ENCODE measurements at places on chromosomes 5 and 9.
A peak's percentile ranks its signal among the peaks of the same experiment; 100 is the strongest.

DNA sequence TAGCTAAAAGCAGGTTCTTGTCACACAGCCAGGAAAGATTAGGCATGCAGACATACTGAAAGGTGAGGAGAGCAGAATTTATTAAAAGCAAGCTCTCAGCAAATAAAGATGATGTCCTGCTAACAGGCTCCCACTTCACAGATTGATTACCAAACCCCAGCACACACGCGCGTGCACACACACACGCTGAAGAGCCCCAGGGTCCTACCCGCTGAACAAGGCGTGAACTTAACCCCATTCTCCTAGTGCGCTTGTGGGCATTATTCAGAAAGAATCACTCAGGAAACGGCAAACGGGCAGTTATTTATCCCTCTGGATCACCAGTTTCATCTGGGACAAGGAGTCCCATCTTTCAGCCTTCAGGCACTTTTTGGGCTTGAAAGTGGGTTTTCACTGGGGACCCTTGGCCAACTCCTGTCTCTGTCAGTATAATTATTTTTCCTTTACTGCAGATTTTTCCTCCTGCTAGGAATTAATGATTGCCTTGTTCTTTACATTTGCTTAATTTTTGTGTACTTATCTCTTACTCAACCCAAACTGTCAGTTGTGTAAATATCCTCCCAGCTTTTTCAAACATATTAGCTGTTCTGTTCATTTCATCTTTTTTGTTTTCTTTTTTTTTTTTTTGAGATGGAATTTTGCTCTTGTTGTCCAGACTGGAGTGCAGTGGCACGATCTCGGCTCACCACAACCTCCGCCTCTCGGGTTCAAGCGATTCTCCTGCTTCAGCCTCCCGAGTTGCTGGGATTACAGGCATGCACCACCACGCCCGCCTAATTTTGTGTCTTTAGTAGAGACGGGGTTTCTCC is 92.6 kb downstream of the RIC1 start:
- DNase-seq, result no peak

- DNase-seq, result no peak
Observed at GRCh38 chr9:134625361-134626068, 16.1 kb upstream of the COL5A1 start.

GRCh38 chr9:114829574-114830440 is 24.0 kb upstream of the TNFSF15 start:
- DNase-seq, result peak; percentile 85

- DNase-seq, result no peak
Observed at GRCh38 chr5:95411474-95411873, 20.3 kb downstream of the FAM81B start.

- DNase-seq, result no peak
Observed at GRCh38 chr5:131387255-131387654, 123.4 kb downstream of the CDC42SE2 start.

GRCh38 chr9:131835151-131835910 is 95.5 kb upstream of the RAPGEF1 start:
- DNase-seq, result no peak

- DNase-seq, result no peak
Observed at GRCh38 chr9:30172206-30172605, 2212.2 kb upstream of the ACO1 start.

DNA sequence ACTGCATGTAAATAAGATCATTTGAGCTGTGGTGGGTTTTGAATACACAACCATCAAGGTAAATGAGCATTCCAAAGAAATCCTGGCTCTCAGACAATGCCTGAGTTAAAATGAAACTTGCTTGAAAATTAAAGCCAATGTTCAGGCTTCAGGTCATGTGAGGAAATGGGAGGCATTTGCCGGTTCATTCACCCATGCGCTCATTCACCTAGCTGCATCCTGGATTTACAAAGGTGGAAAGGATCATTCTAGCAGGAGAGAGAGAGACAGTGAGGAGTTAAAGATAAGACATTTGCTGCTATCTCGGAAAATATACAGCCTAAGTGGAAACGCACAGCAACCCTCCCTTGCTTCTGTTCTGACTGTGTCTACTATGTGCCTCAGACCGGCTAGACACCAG is 143.8 kb upstream of the KLF4 start:
- no peak for DNase-seq

DNA sequence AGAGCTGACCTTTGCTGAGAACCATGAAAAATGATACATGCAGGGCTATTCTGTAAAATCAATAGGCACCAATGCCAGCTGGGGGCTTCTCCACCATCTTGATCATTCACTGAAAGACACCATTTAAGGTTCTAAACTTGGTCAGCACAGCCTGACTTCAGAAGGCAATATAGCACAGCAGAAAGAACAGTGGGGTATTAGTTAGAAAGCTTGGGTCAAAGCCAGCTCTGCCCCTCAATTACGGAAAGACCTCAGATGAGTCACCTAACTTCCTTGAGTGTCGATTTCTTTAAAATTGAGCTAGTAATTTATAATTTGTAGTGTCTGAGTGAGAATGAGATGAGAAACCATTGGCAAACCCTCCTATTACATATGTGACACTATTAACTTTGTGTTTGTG is 3.4 kb downstream of the TNC start:
- DNase-seq, result no peak

GRCh38 chr9:35349287-35349990 is 140.5 kb upstream of the RUSC2 start:
- DNase-seq, result no peak

- peak; percentile 96 for DNase-seq
Observed at GRCh38 chr5:75320371-75320770, 16.6 kb upstream of the HMGCR start.

DNA sequence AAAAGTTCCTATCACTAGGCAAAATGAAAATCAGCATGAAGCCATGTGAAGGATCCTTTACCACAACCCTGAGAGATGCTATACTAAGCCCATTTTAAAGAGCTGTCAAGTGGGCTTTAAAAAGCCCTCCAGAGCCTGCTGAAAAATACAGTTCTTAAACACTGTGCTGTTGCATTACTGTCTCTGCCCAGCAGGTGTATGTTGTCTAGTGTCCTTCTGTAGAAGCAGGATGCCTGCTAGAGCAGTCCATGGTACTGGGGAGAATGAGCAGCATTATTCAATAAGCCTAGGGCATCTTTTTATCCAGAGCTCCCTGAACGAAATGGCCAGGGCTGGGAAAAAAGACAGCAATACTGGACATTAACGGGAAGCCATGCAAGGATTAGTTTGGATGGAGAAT is 126.2 kb upstream of the PLCXD3 start:
- no peak for DNase-seq

GRCh38 chr9:1982074-1982473 is 33.1 kb upstream of the SMARCA2 start:
- DNase-seq, result no peak

DNA sequence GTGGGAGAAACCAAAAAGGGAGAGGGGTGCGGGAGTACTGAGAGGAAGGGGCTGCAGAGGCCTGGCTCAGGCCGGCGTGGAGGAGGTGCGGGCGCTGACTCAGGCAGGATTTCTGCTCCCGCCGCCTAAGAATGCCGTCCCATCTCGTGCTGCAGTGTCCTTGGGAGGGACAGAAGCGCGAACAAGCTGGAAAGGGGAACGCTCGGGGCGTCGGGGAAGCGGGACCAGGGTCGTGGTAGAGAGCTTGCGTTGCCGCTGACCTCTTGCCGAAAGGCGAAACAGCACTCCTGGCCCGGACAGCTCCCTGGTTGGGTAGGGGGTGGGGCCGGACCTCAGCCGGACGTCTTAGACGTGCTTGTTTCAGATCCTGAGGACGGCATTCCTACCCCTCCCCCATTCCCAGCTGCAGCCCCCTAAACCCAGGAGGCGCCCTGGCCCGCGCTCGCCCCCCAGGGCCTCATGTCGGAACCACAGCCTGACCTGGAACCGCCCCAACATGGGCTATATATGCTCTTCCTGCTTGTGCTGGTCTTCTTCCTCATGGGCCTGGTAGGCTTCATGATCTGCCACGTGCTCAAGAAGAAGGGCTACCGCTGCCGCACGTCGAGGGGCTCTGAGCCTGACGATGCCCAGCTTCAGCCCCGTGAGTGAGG is 1.1 kb downstream of the RELL2 start:
- peak; percentile 55 for DNase-seq

DNA sequence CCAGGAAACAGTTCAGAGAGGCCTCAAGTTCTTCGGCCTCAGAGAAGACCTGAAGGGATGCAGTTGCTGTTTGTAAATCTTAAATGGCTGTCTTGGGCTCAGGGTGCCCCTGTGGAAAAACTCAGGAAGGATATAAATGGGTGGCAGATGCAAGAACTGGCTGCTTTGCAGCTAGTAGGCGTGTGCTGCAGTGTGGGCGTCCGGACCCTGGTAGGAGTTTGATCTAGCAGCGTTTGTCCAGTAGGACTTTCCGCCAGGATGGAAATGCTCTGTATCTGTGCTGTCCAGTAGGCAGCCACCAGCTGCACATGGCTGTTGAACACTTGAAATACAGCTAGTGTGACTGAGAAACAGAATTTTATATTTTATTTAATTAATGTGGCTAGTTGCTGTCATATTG is 7.7 kb downstream of the CDX1 start:
- DNase-seq, result no peak

DNA sequence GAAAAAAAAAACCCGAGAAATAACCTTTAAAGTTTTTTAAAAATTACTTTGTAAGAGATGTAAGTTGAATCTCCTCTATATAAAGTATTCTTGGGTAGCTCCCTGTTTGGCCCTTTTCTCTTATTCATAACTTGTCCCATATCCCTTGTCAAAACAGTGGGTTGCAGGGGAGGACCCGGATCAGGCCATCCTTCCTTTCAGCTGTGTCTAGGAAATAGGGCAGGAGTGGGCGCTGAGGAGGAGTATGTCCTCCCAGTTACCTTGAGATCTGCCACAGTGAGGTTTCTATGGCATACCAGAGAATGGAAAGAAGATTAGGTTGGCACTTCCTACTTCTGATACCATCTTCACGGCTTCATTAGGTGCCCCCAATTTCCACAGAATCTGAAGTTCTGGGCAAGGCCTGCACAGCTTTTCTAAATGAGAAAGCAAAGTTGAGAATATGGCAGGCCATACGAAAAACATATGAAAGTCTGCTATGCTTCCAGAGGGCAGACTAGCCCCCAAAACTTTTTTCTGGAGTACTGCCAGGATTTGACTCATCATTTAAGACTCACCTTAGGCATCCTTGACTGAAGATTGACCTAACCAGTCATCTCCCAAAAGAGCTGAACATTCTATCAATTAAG is 20.3 kb downstream of the MEF2C start:
- DNase-seq, result no peak

- DNase-seq, result no peak
Observed at GRCh38 chr5:42366051-42366450, 57.2 kb upstream of the GHR start.

DNA sequence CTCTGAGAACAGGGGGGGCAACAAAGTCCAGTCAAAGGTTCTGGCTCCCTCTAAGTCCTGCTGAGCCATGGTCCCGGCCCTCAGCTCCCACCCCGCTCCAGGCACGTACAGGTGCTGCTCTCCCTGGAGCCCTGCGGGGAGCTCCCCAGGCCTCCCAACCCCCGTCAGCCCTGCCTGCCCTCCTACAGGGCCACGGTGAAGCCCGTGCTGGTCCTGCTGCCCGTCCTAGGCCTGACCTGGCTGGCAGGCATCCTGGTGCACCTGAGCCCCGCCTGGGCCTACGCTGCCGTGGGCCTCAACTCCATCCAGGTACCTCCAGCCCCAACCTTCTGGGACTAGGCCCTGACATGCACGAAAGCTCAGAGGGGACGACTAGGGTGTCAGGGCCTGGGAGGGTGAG is 20.1 kb downstream of the ADGRD2 start:
- DNase-seq, result no peak

DNA sequence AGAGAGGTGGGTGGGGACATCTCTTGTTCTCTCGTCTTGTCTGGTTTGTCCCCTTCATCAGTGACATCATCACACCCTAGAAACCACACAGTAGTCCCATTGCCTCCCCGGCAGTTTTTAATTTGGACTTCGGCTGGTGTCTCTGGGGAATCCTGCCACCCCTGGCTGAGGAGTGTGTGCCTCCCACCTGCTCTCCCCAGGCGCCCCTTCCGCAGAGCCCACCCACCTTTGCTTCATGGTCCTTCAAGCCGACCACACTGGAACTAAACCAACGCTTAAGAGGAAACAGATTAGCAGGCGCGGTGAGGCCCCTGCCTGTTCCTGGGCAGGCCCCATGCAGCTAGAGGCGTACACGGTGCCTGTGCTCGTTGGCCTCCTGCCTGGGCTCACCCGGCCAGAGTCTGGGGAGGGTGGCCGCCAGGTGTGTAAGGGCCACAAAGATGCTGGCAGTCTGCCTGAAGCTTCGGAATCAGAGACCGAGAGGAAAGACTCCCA is 107.6 kb upstream of the SPRY4 start:
- no peak for DNase-seq

- no peak for DNase-seq
Observed at GRCh38 chr5:176818391-176819098, 8.2 kb downstream of the UNC5A start.

DNA sequence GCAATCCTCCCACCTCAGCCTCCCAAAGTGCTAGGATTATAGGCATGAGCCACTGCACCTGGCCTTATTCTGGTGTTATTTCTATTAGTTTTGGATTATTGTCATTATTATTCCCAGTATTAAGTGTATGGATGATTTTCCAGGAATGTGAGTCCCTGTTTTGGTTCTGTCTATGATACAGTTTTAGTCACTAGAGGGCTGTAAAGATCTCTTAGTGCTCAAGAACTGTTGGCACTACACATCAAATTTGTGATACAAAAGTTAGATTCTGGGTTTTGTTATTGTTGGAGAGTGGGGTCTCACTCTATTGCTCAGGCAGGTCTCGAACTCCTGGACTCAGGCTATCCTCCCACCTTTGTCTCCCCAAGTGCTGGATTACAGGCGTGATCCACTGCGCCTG is 12.1 kb downstream of the CCL28 start:
- no peak for DNase-seq

GRCh38 chr9:133521122-133522072 is 3.4 kb downstream of the MYMK start:
- DNase-seq, result no peak

GRCh38 chr5:79745255-79745654 is 55.6 kb downstream of the CMYA5 start:
- DNase-seq, result peak; percentile 2

DNA sequence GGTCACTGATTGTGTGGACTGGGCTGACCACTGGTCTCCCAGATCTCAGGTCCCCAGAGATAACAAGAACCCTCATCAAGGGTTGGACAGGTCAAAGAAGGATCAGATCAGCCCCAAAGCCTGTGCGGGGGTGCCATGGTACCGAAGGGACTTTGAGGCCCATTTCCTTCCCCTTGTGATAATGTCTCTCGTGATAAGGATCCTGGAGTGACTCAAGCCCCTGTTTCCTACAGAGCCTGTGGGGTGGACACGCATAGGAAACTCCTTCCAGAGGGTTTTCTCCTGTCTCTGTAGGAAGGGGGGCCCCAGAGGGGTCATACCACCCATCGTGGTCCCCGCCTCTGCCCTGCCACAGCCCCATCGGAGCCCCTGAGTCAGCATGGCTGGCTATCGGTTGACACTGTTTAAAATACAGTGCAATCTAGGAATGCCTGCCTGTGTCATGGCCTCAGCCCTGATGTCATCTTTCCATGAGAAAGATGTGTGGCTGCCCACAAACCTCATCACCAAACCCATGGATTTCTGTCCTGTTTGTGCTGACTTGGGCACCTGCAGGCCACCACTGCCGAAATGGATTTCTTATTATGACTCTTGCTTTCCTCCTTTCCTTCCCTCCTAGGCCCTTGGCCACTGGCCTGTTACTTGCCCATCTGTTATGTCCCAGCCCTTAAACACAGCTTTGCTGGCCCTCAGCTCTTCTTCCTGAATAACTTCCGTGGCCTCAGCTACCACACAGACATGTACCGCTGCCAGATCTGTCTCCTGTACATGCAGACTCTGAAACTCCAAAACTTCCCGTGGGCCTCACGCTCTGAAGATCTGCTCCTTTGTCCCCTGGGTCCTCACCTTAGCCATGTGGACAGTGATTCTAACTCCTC is 2.9 kb upstream of the CSF2 start:
- DNase-seq, result peak; percentile 75

- no peak for DNase-seq
Observed at GRCh38 chr5:168653626-168654025, 74.5 kb upstream of the PANK3 start.
